ENCODE measurements at places on chromosomes 12 and 14.

- no peak for DNase-seq
Measured at GRCh38 chr14:31484754-31485153, 3.1 kb downstream of the GPR33 start.

DNA sequence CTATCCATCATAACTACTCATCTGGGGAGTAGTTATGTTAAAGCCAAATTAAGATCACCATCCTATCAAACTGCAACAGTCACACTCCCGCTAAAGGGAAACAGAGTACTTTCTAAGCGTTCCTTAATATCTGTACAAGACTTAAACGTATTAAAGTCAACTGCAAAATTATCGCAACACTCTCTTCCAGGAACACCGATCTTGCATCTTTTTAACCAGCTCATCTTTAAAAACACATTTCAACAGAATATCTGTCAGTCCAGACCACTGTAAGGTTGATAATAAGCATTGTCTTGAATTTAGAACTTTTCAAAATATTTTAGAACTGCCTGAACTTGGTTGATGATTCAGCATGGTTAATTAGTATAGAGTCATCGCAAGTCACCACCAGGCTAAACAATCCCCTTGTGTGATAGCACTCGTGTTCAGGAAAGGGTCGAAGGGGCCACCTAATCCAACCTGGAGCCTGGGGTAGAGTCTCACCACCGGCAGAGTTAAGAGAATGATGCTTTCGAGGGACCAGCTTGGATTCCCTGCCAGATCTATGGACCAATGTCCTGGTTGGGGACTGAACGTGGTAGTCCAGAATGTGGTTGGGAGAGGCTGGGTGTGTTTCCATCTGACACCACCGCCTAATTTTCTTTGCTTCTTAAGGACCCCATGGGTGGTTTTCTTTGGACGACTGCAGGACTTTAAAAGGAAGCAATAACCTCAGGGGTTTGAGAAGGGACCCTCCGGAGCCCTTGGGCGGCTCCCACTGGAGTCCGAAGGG, 890 bp downstream of the SPTLC2 start:
- DNase-seq, result no peak

- DNase-seq, result no peak
Measured at GRCh38 chr14:105064721-105065143, 498 bp downstream of the GPR132 start.

GRCh38 chr14:101965770-101966722, 1.7 kb downstream of the DYNC1H1 start:
- DNase-seq, result peak; percentile 39

DNA sequence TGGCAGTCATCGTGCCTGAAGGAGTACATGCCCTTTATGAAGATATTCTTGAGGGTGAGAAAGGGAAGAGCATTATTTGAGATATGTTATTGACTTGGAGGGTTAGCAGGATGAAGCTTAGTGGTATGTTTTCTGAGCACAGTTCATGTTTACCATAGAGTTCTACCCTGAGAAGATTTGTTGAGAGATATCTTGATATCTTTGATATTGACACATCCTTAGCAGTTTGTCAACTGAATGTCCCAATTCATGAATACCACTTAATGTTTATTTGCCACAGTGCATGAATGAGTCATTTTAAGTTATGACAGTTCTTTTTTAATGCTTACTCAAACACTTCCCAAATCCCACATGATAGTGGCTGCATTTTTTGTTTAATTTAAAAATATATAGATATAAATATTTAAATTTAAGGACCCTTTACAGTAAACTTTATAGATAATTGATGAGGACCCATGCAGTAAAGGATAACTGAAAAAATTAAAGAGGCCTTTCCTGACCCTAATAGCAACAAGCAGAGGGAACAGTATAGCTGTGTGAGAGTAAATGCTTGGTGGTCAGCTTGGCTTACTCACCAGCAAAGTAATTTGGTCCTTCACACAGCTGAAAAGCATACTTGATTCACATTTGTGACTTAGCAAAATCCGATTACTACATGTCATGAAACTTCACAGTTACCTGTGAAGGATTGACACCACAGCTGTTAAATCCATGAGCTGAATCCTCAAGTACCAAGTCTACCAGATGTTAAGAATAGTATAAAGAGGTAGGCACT, 25.8 kb downstream of the SLC39A9 start:
- DNase-seq, result no peak
